AML-193 (cell line): ENCODE measurements at places on chromosomes 16 and 17.

- DNase-seq = no peak
These were observed 329 bp downstream of the SMARCD2 start for GRCh38 chr17:63842173-63842539.

- no peak for DNase-seq
These were observed 21.4 kb upstream of the ABCC3 start for GRCh38 chr17:50613007-50613992.

DNA sequence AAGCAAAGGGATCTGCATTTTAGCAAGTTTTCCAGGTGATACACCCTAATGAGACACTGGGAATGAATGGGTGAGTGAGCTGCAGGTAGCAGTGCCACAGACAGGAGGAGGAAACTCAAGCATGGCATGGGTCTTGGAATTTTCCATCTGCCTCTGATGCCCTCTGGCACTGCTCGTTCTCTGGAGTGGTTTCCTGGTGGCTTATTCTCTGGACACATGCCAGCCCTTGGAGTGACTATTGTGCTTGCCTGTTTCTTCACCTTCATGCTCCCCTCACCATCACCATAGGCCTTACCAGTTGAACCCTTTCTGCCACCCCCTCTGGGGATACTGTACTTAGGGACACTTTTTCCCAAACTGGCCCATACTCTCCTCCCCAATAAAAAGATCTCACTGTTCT lies 1.6 kb downstream of the COASY start:
- no peak for DNase-seq

- no peak for DNase-seq
These were observed 47.5 kb downstream of the SF3B3 start for GRCh38 chr16:70570967-70571570.

GRCh38 chr16:9061358-9061813 lies 30.1 kb upstream of the HAPSTR1 start:
- DNase-seq = peak; percentile 14

- no peak for DNase-seq
These were observed 6.6 kb downstream of the CTF1 start for GRCh38 chr16:30903002-30903401.

- DNase-seq = no peak
These were observed 14.0 kb downstream of the TMEM92 start for GRCh38 chr17:50288306-50288705.

GRCh38 chr17:64403881-64404460 lies 13.3 kb upstream of the PECAM1 start:
- DNase-seq = no peak

- DNase-seq = no peak
These were observed 10.6 kb upstream of the MFAP4 start for GRCh38 chr17:19397556-19398041.

DNA sequence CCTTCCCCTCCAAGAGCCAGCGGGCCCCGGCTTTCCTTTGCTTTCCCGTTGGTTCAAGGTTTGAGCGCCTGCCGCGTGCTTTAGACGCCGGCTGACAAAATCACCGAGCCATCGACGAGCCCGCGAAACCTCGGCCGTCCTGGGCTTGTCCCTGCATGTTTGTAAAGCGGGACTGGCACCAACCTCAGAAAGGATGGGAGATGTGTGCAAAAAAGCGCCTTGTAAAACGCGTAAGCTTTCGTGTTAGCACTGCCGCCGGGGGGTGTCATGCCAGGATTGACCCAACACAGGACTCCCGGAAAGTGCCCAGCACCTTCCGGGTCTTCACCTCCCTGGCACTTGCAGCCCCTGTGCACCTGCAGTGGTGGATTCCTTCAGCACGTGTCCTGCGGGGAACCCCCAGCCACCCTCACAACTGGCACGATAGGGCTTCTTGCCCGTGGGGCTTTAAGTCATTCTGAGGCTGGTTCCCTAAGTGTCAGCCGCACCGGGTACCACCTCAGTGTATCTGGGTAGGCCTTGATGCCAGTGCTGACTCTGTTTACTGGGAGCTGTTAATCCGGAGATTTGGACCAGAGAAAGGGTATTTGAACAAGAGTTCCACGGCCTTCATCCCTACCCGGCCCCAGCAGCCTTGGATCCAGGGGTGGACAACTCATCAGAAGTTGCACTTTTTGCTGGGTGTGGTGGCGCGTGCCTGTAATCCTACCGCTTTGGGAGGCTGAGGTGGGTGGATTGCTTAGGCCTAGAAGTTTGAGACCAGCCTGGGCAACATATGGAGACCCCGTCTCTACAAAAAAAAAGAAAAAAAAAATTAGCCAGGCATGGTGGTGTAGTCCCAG lies 817 bp downstream of the NDUFAF8 start:
- DNase-seq = no peak

GRCh38 chr17:49880291-49881053 lies 32.6 kb upstream of the TAC4 start:
- DNase-seq = peak; percentile 52

DNA sequence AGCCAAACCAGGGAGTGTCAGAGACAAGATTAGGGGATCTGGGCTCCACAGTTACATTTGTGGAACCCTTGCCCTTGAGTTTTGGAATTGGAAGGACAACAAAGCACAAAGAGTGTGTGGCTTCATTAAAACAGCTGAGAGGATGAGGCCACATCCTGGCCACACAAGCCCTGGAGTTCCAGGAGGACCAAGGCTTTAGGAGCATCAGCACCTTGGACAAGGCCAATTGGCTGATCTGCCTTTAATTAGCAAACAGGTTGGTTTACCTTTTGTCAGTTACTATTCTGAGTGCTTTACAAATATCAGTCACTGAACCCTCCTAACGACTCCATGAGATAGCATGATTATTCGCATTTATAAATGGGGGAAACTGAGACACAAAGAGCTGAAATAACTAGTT lies 54.7 kb downstream of the SLC6A2 start:
- no peak for DNase-seq

- DNase-seq = no peak
These were observed 36.5 kb downstream of the DHX38 start for GRCh38 chr16:72129976-72130656.

GRCh38 chr17:82802075-82802780 lies 37.6 kb downstream of the ZNF750 start:
- no peak for DNase-seq

DNA sequence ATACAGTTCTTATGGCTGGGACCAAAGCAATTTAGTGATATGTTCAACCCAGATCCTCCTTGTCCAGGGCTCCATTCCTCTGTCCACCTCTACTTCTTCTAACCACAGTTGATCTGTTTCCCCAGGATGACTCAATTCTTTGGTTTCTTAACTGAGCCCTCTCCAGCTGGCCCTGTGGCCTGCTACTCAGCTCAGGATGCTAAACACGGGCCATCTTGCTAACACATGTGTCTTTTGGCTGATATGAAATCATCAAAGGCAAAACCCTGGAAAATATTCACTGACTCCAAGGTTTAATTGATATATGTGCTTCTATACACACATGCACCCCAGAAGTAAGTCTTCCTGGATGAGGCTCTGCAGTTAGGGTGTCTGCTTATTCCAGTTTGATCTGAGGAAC lies 43.8 kb downstream of the SHISA6 start:
- no peak for DNase-seq

DNA sequence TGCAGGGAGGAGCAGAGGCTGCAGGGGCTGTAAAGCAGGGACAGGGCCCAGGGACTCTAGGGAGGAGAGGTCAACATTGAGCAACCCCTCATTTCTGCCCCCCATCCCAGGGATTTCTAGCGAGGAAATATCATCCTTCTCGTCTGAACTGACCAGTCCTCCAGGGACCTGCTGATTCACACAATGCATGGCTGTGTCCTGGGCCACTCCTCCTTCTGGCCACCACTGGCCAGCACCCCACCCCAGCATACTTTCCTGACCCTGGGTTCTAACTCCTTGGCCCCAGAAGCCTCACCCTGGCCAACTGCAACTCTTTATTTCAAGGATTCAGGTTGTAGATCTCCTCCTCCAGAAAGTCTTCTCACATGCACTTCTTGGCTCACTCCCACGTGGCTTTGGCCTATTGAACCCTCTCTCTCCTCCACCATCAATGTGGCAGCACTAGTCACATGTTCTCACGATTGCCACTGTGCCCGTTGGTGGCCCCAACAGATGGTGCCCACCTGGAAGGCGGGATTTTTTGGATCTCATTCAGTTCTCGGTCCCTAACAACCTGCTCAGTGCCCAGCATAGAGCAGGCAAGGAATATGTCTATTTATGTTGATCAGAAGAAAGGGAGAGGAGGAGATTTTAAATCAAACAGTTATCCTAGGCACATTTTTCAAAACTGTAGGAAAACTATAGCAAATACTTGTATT lies 41.5 kb downstream of the CUEDC1 start:
- DNase-seq = no peak

- no peak for DNase-seq
These were observed 18.9 kb downstream of the GGA3 start for GRCh38 chr17:75242461-75243042.

DNA sequence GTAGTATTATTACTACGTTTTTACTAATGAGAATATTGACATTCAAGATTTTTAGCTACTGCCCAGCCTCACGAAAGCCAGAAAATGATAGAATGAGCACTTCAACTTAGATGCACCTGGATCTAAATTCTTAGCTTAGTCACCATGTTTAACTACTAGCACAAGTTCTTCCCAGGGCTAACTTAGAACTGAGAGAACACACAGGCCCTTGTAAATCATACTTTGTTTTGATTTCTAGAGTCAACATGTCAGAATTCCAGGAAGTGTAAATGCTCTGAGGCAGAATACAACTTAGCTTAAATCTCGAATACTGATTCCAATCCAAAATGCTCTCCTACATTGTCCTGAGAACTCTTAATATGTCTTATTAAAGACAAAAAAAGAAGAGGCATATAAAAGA lies 6.8 kb upstream of the ACSM1 start:
- no peak for DNase-seq

DNA sequence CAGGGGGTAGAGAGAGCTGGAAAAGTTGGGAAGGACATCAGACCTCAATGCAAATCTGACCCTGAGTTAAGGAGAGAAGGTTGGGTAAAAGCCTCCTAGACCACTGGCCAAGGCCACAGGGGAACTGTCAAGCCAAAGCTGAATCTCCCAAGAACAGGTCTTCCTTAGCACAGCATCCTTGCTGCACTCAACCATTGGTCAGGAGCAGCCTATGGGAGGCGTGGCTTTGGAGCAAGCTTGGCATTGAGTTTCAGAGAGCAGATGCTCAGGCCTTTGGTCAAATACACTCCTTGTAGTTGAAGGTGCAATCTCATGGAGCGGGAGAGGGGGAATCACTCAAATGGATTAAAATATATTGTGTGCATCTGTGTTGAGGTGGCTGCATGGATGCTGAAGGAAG lies 21.8 kb downstream of the SOX9 start:
- DNase-seq = no peak

GRCh38 chr17:59327121-59327980 lies 4.1 kb upstream of the YPEL2 start:
- DNase-seq = no peak

- DNase-seq = no peak
These were observed 6.5 kb downstream of the EIF1 start for GRCh38 chr17:41695134-41695661.

DNA sequence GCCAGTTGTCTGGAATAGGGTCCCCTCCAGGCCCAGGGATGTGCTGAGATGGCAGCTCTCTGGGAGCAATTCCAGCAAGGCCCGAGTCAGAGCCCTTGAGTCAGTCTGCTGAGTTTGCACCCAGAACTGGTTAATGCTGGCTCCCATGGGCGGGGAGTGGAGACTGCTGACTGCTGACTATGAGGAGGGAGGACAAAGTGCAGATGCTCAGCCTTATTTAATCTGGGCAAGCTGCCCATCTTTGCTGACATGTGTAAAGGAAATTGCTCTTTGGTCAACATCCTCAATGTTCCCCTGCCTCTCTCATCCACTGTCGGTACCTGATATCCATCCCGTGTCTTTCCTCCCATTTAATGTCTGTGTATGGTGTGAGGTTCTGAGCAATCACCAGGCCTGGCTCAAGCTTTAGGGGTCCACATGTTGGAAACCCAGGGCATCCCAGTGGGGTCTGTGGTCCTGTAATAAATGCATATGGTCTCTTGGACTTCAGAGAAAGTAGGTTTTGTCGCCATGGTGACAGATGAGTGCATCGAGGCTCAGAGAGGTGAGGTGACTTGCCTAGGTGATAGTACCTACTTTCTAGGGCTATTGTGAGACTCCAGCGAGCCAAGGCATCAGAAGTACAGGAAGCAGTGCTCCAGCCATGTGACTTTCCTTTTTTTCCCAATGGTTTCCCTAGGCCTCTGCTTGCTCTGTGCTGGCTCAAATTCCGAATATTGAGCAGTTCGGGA lies 20.0 kb upstream of the RNF135 start:
- no peak for DNase-seq

GRCh38 chr17:38897176-38897575 lies 27.3 kb downstream of the LASP1 start:
- no peak for DNase-seq

DNA sequence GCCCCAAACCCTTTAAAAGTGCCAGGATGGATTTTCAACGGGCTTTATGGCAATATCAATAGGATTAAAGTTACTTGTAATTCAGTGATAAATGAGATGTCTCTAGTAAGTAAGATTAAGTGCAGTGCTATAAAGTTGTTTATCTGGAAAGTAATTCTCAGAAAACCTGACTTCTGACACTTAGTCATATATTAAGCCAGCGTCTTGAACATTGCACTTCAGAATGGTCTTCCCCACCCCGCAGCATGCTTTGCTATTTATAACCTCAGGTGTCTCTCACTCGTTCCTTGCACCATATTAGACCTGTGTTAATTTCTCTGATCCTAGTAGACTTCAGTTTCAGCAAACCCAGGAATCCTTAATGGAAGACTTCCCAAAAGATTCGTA lies 2.1 kb upstream of the MAF start:
- DNase-seq = no peak

- DNase-seq = no peak
These were observed 99.7 kb upstream of the RBL2 start for GRCh38 chr16:53334581-53334980.

DNA sequence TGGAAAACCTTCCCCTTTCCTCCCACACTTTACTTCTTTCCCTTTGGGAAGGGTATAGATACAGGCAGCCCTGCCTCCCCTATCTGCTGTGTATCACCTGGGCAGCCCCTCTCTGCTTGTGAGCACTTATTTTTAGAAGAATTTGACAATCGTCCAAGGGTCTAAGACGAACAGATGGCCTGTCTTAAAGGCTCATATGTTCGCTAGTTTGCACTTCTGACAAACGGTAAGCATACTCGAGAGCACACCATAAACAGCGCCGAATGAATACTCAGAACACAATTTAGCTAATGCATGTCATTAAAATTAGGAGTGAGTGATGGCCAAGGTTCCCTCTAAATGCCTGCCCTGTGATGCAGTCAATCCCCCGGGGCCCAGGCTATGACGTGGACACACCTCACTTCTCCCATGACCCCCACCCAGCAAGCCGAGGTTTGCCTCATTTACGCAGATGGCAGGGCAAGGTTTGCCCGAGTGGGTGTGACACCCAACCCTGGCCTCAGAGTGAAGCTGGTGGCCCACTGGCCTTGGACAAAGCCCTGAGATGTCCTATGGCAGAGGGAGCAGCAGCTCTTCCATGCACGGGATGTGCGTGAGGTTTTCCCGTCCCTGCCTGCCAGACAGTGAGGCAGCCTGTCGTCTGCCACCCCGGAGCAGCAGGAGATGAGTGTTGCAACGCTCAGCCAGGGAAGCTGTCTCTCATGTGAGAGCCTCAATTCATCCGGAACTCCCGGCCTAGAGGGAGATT lies 125.2 kb downstream of the C16orf78 start:
- no peak for DNase-seq
